ENCODE measurements at places on chromosomes 5 and 9.

DNA sequence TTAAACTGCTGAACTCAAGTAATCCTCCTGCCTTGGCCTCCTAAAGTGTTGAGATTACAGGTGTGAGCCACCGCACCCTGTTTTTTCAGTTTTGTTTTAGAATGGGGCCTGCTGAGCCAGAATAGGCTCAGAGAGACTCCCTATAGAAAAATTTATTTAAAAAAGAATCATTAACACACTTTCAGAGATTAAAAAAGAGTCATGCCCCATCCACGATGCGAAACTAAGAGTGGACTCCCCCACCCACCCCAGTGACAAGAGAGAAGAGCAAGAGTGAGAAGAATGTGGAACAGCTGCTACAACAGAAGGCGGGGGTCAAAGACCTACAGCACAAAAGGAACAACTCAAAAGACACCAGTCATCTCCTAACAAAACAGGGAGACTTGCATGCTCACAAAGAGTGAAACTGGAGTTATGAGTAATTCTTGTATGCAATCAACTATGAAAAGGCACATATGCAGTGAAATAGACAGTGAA is 47.2 kb downstream of the GLDC start:
- no peak for DNase-seq

GRCh38 chr5:148884339-148885020 is 58.1 kb downstream of the ADRB2 start:
- DNase-seq = no peak

- DNase-seq = no peak
These were observed 57.2 kb upstream of the PPARGC1B start for GRCh38 chr5:149672701-149673476.

- DNase-seq = no peak
These were observed 64.8 kb downstream of the HSPA4 start for GRCh38 chr5:133116601-133117000.

DNA sequence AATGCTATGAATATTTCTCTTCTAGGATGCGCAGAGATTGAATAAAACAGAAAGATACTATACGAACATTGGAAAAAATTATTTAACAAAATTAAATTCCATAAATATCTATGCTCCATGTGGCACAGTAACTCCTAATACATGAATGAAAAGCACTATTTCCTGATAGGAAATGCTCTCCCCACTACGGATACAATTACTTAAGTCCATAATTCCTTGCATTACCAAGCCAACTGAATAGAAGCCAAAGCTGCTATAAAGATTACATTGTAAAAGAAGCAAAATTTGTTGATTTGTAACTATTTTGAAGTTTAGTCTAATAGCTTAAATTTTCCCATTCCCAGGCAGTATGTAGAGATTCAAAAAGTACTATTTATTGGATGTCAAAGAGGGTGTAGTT is 61.8 kb upstream of the SNX2 start:
- DNase-seq = no peak

DNA sequence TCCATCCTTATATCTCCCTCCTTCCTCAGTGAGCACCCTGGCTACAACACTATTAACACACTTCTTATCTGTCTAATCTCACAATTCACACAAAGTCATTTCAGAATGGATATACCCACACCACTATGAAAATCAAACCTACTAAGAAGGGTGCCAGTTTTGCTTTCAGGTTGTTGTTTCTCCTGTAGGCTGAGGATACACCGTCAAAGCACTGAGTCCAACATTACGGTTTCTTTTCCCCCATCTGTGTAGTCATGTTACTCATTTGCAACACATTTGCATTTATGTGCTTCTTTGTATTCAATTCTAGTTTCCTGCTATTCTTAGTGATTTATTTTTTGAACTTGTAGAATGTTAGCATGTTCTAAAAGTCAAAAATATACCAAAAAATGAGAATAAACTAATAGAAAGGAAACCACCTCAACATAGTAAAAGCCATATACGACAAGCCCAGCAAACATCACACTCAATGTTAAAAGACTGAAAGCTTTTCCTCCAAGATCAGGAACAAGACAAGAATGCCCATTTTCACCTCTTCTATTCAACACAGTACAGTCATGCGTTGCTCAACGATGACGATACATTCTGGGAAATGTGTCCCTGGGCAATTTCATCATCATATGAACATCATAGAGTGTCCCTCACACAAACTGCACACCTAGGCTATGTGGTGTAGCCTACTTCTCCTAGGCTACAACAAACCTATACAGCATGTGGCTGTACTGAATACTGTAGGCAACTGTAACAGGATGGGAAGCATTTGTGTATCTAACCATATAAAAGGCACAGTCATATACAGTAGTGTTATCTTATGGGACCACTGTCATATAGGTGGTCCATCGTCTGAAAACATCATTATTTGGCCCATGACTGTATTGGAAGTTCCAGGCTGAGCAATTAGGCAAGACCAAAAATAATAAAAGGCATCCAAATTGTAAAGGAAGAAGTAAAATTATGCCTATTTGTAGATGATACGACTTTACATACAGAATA is 6.3 kb downstream of the ROR2 start:
- DNase-seq = no peak

DNA sequence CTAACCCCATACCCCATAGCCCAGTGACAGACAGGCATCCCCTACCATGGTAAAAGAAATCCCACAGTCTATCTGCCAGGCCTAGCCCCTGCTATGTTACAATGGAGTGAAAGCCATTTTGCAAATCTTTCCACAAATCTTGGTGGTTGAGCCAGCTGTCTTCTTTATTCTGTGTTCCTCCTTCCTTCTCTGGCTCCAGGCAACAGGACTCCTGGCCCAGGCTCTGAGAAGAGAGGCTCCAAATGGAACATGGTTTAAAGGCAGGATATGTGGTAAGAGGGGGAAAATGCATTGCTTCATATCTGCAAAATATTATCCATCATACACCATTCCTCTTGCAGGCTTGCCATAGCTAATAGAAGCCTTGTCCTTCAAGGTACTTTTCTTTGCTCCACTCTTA is 25.2 kb downstream of the FGF1 start:
- no peak for DNase-seq

GRCh38 chr9:129441852-129442251 is 179.0 kb downstream of the C9orf50 start:
- no peak for DNase-seq

- no peak for DNase-seq
These were observed 389.5 kb downstream of the PDE4D start for GRCh38 chr5:59504043-59504442.

GRCh38 chr5:176609724-176610434 is at the start of gene GPRIN1:
Gene GPRIN1, minus strand, starts transcription at chr5:176610156. Its CDS starts 10,322 bp downstream, at chr5:176599834.
- DNase-seq = no peak

DNA sequence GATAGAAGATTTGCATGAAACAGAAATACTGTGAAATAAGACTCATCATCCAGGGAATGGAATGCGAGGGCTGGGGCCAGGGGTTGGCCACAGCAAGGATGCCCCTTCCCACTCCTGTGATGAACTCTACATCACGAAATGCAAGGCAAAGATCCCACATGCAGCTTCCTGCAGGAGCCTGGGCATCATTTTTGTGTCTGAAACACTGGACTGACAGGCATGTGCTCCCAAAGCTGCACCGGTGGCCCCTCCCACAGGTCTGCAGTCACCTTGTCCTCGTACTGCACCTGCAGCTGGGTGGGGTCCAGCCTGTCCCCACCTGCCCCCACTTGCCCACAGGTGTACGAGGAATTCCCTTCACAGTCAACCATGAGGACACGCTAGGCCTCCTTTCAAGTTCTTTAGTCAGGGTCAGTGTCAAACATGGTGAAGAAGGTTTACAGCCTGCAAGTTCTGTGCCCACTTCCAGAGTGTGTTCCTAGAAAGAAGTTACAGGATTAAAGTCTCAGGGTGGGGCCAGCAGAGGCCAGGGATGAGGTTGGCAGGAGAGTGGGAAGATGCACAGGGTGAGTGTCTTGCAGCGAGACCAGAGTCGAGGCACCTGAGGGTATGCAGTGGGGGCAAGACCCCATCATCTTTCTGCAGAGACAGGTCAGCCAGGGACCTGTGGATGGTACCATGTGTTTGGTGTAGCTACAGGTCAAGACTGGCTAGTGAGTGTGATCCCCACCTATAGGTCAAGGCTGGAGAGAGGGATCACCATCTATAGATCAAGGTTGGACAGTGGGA is 155.0 kb upstream of the IRX2 start:
- DNase-seq = no peak

DNA sequence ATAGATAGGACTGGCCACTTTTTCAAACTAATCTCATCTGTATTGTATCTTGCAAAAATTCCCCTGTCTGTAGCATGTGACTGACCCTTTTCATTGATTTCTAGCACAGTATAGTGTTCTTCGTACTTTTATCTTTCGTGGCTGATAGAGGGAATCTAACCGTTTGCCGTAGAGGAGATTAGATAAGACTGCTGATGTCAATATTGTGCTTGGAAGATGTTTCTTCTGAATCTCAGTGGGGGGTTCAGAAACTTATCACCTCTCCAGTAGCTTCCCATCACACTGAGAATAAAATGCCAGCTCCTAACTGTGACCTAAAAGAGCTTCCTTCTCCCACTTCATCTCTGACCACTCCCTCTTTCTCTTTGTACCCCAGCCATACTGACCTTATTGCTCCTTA is 25.4 kb upstream of the ALDOB start:
- DNase-seq = no peak

DNA sequence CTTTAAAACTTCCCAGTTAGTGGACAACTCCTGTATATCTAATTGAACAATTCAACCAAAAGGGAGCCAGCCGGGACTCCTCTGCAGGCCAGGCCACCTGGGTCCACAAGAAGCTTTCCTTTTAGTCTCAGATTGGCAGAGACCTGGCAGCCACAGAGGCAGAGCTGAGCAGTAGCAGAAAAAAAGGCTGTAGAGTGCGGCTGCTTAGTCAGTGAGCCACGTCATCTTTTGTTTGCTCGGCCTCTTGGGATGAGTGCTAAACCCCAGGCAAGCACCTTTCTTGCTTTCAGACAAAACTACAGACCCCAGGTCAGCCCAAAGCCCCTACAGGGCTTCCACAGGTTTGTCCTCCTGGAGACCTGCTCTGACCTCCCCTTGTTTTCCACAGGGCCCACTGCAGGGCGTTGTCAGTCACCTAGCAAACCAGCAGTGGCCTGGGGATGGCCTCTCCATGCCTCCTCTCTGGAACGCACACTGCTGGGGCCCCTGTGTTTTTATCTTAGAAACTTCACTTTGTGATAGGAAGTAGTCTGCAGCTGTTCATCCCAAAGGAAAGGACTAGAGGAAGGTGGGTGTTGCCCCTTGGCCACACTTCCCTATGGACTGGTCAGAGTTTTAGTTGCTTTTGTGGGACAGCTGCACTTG is 49.9 kb downstream of the SHB start:
- DNase-seq = no peak

GRCh38 chr9:123048748-123049147 is 15.3 kb downstream of the GPR21 start:
- no peak for DNase-seq

DNA sequence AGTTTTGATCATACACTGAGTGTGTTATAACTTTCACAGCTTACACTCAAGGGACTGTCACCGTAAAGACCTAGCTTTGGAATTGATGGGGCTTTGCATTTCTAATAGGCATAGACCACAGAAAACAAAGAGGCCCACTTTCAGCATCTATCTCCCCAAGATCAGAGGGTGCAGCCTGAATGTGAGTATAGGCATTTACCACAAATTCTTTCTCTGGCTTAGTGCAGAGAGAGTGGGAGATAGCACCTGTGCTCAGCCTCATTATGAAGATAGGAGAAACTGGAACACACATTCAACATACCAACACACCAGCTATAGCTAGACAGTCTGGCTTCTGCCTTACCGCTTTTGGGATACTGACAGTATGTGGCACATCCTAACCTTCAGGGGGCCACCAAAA is 783.4 kb upstream of the GRAMD2B start:
- no peak for DNase-seq

DNA sequence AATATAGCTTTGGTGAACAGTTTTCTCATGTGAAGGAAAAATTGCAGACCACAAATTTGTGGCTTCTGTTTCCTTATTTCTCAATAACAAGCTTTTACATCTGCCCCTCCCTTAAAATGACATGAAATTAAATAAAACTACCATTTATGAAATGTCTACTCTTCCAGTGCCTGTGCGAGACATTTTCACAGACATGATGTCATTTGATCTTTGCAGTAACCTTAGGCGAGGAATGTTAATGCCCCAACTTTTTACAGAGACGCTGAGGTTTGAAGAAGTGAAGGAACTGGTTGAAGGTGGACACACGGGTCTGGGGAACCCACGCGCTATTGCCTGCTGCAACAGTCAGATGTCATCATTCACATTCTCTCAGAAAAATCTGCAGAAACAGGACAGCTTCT is 61.5 kb downstream of the OSTF1 start:
- DNase-seq = no peak

DNA sequence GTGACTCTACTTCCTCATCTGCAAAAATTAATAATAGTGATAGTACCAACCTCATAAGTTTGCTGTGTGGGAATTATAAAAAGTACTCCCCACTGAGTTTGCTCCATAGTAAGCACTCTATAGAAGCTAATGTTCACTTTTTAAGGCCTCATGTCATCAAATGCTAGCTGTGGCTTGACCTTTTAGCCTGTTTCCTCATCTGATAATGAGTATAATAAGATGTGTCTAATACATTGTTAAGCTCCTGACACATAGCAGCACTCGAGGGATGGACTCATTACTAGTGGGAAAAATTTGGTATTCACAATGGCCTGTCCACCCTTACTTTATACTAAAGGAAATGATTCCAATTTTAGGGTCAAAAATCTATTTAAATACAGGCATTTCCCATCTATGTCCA is 26.1 kb upstream of the CAST start:
- DNase-seq = no peak

DNA sequence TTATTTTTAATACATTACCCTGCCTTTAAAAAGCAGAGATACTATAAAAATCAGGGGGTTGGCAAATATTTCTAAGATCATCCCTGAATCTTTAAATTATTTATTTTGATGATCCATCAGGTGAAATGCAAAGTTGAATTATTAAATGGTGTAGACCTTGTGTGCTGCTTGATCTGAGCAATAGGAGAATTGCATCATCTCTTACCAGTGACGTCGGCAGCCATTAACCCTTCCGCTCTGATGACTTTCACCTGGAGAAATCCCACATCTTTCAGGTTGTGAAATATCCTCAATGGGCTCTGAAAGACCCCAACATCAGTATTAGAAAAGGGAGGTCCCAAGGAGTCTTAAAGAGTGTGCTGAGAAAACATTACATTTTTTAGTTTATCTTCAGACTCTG is 270.2 kb downstream of the SLF1 start:
- DNase-seq = no peak

DNA sequence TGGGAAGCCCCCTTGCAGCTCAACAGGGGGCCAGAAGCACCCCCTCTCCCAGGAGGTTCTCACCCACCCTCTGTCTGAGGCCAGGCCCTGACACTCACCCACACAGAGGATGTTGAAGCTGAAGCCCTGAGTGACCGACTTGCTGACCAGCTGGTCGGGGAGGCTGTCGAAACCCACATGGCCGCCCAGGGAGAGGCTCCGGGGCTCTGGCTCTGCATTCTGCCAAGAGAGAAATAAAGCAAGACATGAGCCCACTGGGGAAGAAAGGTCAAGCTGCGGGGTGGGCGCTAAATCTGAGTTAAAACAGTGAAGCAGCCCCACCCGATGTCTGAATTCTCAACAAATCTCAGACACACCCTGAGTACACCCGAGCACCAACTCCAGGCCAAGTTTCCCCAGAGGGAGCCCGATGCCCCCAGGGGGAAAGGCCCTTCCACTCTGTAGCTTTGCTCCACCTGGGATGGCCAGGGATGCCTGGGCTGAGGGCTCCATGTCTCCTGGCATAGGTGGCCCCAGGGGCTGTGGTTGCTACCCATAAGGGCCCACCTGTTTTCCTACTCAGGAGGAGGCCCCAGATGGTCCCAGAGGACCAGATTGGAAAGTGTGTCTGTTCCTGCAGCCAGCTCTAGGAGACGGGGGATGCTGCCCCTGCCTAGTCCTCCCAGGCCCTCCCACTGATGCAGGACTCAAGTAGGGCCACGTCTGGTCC is 11.6 kb downstream of the SEPTIN8 start:
- DNase-seq = no peak
